ENCODE measurements at places on chromosomes 1 and 21.
A peak's percentile ranks its signal among the peaks of the same experiment; 100 is the strongest.

- DNase-seq: peak; percentile 42
These were observed 83.4 kb downstream of the BACH1 start for GRCh38 chr21:29382030-29382654.

DNA sequence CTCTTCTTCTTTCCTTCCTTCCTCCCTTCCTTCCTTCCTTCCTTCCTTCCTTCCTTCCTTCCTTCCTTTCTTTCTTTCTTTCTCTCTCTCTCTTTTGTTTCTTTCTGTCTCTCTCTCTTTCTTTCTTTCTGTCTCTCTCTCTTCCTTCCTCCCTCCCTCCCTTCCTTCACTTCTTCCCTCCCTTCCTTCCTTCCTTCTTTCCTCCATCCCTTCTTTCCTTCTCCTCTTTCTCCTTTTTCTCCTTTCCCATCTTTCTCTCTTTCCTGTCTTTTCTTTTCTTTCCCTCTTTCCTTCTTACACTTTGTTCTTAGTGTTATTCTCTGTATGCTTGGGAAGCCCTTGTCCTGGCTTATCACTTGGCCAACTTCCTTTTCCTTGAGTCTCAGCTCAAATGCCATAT is 72.5 kb upstream of the MPC2 start:
- DNase-seq: no peak

GRCh38 chr1:32894019-32894600 is 7.1 kb downstream of the TMEM54 start:
- no peak for DNase-seq

GRCh38 chr1:39104158-39105060 is 78.3 kb downstream of the NDUFS5 start:
- peak; percentile 61 for DNase-seq

DNA sequence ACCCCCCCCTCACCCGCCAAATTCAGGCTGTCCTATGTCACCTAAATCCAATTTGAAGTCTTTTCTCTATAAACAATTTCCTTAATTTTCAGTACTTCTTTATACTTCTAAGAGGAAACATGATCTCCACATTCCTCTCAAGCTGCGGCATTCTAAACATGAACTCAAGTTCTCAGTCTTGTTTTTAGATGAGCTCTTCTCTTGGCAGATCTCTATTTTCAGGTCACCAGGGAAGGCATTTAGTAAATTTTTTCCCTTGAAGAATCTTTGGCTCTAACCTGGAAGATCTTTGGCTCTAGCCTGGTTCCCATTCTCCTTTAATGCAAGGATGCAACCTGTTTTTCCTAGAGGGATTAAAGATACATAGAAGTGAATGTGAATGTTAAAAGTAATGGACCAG is 193.4 kb downstream of the ATG4C start:
- DNase-seq: peak; percentile 3
